ENCODE measurements at places on chromosomes 16 and 17.

DNA sequence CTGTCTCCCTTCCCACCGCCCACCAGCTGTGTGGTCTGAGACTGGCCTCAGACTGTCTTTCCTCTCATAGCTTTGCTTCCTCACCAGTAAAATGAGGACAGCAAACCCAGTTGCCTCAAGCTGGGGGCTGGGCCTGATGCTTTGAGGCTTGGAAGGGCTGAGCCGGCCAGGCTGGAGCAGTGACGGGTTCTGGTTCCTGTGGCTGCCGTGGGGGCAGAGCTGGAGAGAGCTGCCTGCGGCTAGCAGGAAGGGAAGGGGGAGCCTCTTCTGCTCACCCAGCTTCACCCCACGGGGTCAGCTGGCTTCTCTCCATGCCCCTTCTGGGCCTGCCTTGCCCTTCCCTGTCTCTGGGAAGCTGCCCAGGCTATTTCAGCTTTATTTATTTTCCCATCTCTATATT lies 23.7 kb downstream of the LASP1 start:
- no peak for DNase-seq

GRCh38 chr17:31355935-31356334 lies 34.5 kb upstream of the EVI2A start:
- no peak for DNase-seq

GRCh38 chr17:6402258-6402657 lies 32.7 kb downstream of the AIPL1 start:
- no peak for DNase-seq

DNA sequence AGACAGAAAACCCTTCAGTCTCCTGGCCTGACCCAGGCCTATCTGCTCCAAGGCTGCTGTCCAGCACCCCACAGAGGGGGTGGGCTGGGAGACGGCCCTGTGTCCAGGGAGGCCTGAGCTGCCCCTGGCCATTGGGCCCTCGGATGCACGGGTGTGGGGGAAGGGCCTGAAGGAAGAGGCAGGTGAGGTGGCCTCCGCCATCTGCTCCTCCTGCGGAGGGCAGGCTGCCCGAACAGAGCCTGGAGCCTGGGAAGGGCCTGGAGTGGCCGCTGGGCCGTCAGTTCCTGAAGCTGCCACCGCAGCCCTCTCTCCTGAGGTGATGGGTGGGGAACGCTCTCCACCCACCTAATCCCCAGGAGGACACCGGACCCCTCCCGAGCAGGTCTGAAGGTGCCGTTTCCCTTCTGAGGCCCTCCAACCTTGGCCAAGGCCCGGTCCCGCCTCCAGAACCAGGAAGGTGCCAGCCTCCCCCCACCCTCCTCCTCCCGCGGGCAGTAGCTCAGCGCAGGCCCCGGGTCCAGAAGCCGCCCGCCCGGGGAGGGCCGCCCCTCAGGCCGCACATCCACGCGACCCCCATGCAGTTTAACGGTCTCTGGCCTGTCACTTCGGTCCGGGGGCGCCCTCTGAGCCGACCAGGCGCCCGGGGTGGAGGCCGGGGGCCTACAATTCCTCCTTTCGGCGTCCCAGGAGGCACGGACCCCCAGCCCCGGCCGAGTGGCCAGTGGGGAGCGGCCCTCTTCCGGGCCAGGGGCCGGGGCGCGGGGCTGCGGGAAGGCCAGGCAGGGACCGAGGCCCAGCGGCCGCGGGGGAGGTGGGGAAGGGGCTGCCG lies 835 bp downstream of the FBXL16 start:
- no peak for DNase-seq

DNA sequence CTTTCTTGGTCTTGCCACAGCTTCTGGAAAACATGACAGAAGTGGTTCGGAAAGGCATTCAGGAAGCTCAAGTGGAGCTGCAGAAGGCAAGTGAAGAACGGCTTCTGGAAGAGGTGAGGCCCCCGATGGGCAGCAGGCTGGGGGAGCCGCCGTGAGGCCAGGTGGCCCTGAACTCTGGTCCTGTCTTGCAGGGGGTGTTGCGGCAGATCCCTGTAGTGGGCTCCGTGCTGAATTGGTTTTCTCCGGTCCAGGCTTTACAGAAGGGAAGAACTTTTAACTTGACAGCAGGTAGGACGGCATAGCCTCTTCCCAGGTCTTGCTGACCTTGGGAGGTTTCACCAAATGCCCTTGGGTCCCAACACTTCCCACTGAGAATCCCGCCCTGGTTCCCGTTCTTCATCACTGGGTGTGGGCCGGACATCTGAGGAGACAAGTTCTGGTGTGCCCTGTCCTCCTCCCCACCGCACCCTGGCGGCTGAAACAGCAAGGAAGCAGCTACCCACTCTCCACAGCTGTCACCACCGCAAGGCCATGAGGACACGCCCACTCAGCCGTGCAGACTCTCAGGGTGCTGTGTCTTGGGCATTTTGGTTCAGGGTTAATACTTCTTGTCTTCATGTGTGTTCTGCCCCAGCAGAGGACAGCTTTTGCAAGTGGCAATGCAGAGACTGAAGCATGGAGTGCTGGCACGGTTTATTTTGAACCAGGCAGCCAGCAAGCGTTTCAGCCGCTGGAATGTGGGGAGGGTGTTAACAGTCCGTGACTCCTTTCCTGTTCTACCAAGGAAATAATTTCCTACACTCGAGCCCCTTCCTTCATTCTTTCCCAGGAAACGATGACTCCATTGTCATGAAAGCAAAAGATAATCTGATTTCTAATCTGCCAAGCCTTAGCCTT lies 21.4 kb downstream of the NTAN1 start:
- DNase-seq: no peak
